ENCODE measurements at places on chromosomes 5 and 9. TPM values are rescaled to one million over a fixed set of nuclear protein-coding genes. Genes with fewer than 3 reads are reported as not detected.
A peak's percentile ranks its signal among the peaks of the same experiment; 100 is the strongest.

DNA sequence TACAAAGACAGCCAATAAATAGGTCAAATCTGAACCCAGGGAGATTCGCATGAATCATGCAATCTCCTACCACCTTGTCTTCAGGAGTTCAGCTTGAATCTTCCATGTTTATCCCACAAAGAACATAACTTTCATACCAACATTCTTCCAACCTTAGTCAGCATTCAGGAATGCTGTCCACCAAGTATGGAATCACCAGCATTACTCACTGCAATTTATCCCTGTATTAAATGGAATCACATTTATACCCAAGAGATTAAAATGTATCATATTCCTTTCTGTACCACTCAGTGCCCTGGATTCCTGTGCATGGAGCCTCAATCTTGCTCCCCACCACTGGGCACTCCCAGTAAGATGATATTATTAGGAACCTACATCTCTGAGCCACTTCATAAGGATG is 162.6 kb downstream of the GLIS3 start:
- no peak for DNase-seq

GRCh38 chr5:133527311-133527710 is 85.0 kb downstream of the FSTL4 start:
- no peak for DNase-seq

DNA sequence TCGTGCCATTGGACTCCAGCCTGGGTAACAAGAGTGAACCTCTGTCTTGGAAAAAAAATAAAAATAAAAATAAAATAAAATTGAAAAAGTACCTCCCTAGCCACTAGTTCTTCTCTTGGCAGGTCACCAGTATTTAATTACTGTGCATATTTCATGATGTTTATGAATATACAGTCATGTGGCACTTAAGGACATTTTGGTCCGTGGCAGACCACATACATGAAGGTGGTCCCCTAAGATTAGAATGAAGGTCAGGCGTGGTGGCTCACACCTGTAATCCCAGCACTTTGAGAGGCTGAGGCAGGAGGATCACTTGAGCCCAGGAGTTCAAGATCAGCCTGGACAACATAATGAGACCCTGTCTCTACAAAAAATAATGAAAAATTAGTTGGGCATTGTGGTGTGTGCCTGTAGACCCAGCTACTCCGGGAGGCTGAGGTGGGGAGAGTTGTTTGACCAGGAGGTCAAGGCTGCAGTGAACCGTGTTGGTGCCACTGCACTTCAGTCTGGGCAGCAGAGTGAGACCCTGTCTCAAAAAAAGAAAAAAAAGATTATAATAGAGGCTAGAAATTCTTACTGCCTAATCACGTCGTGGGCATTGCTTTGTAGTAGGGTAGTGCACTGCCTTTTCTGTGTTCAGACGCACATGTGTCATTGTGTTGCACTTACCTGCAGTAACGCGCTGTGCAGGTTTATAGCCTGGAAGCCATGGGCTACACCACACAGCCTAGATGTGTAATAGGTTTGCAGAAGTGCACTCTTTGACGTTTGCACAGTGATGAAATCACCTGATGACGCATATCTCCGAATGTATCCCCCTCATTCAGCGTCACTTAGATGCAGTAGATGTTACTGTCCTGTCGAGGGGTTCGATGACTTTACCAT is 12.8 kb downstream of the EHMT1 start:
- DNase-seq: no peak

- peak; percentile 26 for DNase-seq
These were observed 4.6 kb upstream of the SLC25A48 start for GRCh38 chr5:135829681-135830383.

DNA sequence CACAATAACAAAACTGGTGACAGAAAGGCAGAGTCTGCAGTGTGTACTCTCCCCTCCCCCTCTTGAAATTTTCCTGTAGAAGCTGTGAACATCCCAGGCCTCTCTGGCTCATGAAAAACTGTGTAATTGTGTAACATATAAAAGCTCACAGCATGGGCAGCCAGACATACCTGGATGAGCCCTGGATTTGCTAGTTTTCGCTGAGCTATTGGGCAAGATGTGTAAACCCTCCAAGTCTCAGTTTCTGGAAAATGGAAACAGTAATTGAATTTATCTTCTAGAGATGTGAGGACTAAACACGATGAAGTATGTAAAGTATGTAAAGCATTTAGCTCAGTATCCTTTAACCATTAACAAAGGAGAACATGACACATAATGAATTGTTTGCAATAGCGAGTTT is 143.2 kb upstream of the ANKH start:
- no peak for DNase-seq

GRCh38 chr5:179907556-179908324 is at the start of gene TBC1D9B:
TSS of gene TBC1D9B (minus strand) at chr5:179907897. CDS start at chr5:179907821, 76 bp downstream.
- peak; percentile 93 for DNase-seq

- DNase-seq: no peak
These were observed 40.8 kb upstream of the ANKRD31 start for GRCh38 chr5:75277463-75277862.

DNA sequence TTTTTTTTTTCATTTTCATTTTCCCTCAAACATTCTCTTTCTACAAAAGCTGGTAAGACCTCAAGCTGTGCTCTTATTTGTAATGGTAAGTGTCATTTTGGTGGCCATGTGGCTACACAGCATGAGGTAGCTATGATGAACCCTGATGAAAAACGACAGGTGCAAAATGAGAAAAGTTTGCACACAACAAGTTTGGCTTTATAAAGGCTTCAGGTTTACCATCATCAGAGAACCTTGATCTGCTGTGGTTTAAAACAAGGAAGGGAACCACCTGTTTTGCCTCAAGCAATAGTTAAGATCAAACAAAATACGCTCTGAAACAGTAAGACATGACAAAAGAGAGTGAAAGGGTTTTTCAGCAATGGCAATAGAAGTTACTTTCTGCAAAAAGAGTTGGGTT is 1124.6 kb upstream of the ACO1 start:
- DNase-seq: no peak

DNA sequence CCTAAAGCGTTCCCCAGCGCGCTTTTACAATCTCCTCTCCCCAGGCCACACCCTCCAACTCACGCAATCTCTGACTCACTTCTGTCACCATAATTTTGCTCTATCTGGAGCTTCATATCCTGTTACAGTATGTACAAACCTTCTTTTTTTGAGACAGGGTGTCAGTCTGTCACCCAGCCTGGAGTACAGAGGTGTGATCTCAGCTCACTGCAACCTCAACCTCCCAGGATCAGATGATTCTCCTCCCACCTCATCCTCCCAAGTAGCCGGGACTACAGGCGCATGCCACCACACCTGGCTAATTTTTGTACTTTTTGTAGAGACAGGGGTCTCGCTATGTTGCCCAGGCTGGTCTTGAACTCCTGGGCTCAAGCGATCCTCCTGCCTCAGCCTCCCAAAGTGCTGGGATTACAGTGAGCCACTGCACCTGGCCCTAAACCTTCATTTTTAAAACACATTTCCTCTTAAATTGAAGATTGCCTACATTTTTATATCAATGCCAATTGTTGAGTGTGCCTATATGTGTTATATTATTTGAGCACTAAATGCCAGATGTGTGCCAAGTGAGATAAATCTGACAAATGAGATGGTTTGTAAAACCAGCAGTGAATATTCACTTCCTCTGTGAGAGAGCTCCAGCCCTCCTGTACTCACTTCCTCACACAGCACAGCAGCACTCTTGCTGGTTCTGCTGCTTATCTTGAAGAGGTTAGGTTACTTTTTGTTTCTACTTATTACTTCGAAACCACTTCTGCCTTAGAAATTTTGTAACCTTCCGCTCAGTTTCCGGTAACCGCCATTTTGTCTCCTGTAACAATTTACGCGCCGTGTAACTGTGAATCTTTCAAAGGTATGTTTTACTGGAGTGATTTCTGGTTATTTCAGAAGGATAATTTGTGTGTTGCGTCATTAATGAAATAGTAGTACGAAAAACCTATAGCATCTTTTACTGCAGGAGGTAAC is 57.9 kb downstream of the DOCK8 start:
- DNase-seq: peak; percentile 64

- DNase-seq: no peak
These were observed 10.9 kb downstream of the DNLZ start for GRCh38 chr9:136352682-136353081.

- no peak for DNase-seq
These were observed 44.4 kb downstream of the BNC2 start for GRCh38 chr9:16825971-16826625.

- DNase-seq: no peak
These were observed 228.6 kb upstream of the MPDZ start for GRCh38 chr9:13508086-13508485.

DNA sequence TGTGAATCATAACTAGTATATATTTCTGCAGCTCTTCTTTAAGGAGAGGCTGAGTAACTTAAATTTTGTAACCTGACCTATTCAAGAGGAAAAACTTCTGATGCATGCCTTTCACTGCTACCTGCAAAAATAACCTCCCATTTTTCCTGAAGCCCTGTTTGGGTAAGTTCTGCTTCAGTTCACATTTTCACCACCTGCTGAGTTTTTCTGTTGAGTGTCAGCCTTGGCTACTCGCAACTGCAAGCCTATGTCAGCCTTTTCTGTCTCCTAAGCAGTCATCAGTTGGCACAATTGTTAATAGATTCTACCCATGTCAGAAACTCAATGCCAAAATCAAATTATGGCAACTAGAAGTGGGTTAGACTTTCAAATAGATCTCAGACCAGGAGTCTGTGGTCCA is 8.2 kb upstream of the TNFAIP8 start:
- no peak for DNase-seq

- DNase-seq: peak; percentile 74
These were observed 25.0 kb upstream of the C5orf47 start for GRCh38 chr5:173963867-173964441.

GRCh38 chr9:134738869-134739659 is 97.5 kb downstream of the COL5A1 start:
- peak; percentile 6 for DNase-seq

DNA sequence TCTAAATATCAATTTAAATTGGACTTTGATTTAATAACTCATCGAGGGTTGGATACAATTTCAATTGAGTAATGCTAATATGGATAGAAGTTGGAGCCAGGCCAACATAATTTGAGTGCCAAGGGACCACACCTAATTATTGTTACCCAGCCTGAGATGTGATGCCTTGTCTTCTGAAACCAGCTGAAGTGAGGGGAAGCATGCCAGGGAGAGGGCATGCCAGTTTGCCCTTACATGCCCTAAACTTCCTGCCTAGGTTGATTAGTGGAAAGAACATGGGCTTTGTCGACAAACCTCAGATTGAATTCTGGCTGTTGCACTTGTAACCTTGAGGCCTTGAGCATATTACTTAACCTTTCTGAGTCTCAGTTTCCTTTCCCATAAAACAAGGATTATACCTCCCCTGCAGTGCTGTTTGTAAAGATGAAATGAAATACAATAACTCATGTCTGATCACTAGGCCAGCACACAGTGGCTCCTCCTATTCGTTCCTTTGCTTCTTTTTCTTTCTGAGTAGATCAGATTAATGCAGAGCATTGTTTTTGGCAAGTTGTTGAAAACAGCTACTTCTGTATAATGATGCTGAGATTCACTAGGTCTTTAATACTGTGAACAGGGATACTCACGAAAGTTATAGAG is 412.8 kb downstream of the TLE4 start:
- no peak for DNase-seq

DNA sequence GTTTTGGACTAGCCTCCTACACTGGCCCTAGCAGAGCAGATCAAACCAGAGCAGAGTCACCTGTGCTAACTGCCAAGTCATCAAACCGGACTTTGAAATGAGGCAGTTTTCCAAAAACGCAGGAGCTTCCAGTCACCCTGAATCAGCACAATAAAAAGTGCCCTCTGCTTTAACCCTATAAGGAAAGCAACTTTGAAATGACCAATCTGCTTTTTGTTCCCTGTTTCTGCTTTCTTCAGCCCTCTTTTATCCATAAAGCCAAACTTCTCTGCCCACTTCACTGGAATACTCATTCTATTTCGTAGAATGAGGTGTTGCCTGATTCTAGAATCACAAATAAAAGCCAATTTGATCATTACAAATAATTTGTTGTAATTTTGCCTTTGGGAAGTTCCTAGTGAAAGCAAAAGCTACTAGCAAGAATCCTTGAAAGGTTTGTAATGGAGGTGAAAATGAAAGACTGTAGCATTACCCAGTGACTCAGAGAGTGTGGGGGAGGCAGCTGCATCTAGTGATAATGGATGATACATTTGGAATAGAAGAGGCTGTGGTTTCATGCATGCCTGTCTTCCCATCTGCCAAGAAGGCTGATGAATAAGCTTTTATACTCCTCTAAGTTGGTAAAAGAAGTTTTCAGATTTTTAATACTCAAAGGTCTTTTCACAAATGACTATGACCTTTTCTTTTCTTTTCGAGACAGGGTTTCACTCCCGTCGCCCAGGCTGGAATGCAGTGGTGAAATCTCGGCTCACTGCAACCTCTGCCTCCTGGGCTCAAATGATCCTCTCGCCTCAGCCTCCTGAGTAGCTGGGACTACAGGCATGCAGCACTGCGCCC is 14.9 kb downstream of the SPAAR start:
- DNase-seq: no peak

DNA sequence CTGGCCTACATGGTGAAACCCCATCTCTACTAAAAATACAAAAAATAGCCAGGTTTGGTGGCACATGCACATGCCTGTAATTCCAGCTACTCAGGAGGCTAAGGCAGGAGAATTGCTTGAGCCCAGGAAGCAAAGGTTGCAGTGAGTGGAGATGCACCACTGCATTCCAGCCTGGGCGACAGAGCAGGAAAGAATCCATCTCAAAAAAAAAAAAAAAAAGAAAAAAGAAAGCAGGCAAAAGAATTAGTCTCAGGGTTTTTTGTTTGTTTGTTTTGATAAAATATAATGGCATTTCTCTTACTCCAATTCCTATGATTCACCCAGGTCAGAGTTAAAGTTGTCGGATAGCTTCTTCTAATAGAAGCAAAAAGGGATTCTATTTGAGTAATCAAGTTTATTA is 67.0 kb upstream of the ATG10 start:
- DNase-seq: no peak

The LMX1B gene
- not detected for total RNA-seq

The ZNF79 gene
- total RNA-seq: 4.9 TPM

The GNAQ gene
- total RNA-seq: 55.9 TPM

The PCDHAC1 gene
- not detected for total RNA-seq

The PDGFRB gene
- not detected for total RNA-seq

The SPEF2 gene
- 3.2 TPM for total RNA-seq

The FOXI1 gene
- not detected for total RNA-seq

The AQP7 gene
- total RNA-seq: 0.25 TPM

The FGFR4 gene
- 2.8 TPM for total RNA-seq

The DNAJA1 gene
- 150 TPM for total RNA-seq

The PIP5KL1 gene
- total RNA-seq: 2.9 TPM
